ENCODE measurements at places on chromosomes 2 and 18.

GRCh38 chr2:106886916-106887758, 1.2 kb upstream of the ST6GAL2 start:
- DNase-seq: no peak

GRCh38 chr18:41905786-41906527, 49.1 kb upstream of the PIK3C3 start:
- DNase-seq: no peak

- peak; percentile 94 for DNase-seq
Observed at GRCh38 chr18:22499421-22499820, 81.7 kb upstream of the CTAGE1 start.

DNA sequence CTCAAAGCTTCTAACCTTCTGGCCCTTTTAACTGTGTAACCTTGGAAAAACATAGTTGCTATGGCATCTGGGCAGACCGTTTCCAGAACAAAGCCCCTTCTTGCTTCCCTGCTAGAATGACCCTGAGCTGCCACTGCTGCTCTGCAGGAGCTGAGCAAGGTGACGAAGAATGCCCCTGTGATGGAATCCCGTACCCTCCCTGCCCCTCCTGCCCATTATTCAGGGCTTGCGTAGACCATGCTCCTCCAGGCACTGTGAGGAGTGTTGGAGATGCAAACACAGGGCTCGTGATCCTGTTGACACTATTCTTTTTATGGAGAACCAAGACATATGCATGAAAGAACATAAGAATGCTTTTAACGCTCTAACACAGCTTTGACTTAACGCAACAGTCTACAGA, 191.1 kb downstream of the CDH2 start:
- DNase-seq: no peak

GRCh38 chr2:223055140-223055539, 3.1 kb downstream of the KCNE4 start:
- no peak for DNase-seq

DNA sequence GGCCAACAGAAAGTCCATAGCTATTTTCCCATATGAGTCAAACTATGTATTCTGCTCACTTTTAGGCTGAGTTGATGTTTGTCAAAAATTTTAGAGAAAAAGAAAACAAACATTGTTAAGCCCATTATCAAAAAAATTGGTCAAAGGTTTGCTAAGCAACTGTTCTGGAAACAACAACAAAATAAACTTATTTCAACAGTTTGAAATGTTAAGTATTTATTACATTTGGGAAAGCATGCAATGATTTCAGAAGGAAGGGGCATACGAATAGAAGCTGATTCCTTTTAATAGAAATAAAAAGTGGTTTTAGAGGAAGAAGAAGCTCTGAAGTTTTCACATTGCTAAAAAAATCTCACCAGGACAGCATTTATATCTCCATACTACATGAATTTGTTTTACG, 1837.5 kb upstream of the CELF4 start:
- no peak for DNase-seq

GRCh38 chr2:235008584-235009044, 56.8 kb downstream of the SH3BP4 start:
- peak; percentile 94 for DNase-seq

All from LNCaP clone FGC (cell line).